Fibroblast of skin of right quadriceps (primary cell): ENCODE measurements at places on chromosomes 1 and 21.
A peak's percentile ranks its signal among the peaks of the same experiment; 100 is the strongest.

DNA sequence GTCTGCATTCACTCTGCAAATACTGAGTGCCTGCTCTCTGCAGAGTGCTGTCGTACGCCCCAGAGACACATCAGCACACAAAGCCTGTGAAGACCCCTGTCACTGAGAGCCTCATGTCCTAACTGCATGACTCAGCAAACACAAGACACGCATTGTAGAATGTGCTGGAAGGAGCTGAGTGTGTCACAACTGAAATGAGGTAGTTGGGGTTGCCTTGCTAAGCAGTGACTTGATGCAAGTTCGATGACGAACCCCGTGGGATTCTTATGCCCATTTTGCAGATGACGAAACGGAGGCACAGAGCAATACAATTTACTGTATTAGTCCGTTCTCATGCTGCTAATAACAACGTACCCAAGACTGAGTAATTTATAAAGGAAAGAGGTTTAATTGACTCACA is 65.1 kb downstream of the RIPK4 start:
- DNase-seq: no peak

GRCh38 chr1:169610858-169611257 is 19.1 kb downstream of the SELP start:
- DNase-seq: no peak

- DNase-seq: peak; percentile 37
Observed at GRCh38 chr1:209045331-209046057, 538.0 kb upstream of the CAMK1G start.

- peak; percentile 90 for DNase-seq
Observed at GRCh38 chr1:214422137-214422671, 129.2 kb downstream of the PTPN14 start.

DNA sequence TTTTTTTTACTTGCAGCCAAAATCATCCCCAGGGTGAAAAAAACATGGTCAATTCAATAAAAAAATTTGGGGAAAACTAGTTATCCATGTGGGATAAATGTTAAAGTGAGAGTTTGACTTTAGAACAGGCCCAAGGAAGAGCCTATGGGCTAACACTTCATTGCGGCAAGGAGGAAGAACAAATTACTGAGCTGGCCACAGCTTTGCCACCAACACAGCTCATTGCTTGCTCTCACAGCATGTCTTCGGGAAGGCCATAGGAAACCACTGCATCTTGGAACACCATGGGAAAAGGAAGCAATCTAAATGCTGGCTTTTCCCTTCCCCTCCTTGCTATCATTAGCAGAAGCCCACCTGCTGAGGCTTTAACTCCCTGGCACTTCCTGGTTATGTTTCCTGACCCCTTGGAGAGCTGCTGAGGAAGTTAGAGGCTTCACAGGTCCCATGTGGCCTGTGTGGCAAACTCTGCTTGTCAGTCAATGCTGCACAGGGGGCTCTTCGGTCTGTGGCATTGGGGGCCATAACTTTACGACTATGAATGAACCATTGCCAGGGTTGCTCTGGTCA is 86.0 kb downstream of the SLC25A24 start:
- DNase-seq: no peak
